ENCODE measurements at places on chromosomes 2 and 18.

DNA sequence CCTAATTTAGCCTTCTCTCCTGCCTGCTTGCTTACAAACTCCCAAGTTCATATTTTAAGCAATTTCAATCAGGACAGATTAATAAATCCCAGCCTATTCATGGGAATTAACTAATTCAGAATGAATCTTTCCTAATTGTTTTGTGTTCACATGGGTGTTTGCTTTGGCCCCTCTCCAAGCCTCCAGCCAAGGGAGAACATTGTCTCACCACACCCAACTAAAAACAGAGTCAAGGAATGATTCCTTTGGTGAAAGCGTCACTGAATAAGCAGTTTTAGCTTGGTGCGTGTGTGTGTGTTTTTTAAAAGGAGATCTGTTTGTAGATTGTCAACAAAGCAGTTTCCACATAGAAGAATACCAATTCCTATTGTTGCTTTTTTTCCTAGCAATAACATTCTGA, 43.0 kb upstream of the DSG1 start:
- DNase-seq = no peak

DNA sequence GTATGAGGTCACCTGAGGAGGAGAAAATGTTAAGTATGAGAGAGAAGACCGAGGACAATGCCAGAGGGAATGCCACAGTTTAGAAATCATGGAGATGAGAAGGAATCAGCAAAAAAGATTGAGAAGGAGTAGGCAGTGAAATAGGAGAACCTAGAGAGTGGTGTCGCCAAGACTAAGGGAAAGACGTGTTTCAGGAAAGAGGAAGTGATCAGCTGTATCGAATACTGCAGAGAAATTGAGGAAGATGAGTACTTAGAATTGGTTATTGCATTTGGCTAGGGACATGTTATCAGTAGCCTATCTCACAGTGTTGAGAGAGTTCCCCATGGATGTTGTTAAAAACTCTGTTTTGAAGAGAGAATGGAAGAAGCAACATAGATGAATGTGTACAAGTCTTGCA, 112.3 kb downstream of the GALNT1 start:
- DNase-seq = no peak

DNA sequence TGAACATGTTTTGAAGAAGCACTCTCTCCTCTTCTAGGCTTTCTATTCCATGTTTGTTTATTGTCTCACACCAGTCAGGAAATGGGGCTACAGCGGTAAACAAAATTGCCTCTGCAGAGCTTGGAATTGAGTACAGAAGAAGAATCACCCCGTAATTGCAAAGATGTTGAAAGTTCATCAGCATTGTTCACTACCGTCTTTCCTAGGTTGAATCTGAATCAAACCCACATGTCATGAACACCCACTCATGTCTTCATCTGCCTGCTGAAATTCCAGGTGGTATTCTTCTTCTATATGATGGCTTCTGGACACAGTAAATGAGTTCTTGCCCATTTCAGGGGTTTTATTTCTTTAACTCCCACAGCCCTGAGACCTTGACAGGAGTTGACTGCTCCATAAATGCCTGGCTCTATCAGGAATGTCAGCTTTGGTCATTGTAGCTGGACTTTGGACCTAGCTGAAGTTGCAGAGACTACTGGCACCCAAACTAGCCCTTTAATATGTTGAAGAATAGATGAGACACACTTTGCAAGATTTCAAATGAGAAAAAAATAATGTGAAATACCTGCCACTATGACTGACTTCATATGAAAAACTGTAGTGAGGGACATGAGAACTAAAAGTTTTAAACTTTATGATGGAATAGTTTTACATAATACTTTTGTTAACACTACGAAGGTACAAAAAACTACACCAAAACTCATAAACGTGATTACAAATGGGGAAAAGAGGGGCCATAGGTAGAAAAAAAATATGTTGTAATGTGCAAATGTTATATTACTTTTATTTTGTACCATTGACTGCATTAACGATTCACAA, 1235.3 kb upstream of the ZEB2 start:
- no peak for DNase-seq

- DNase-seq = no peak
These were observed 10.0 kb downstream of the TCF4 start for GRCh38 chr18:55577812-55578539.

DNA sequence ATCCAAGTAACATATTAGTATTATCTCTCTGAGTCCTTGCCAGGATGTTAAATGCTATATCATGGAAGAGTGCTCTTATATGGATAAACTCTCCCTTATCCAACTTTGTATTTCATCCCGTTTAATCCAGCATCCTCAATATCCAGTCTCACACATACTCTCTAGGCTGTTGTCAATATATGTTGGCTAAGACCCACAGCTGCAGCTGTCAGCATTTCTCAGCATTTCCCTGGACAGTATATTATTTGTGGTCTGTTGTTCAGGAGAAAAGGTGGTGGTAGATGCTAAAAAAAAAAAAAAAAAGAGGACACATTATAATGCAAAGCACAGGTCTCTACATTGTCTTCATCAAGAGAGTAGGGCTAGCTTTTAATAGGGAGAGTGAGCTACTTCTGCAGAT, 1368.0 kb upstream of the ZEB2 start:
- DNase-seq = no peak

DNA sequence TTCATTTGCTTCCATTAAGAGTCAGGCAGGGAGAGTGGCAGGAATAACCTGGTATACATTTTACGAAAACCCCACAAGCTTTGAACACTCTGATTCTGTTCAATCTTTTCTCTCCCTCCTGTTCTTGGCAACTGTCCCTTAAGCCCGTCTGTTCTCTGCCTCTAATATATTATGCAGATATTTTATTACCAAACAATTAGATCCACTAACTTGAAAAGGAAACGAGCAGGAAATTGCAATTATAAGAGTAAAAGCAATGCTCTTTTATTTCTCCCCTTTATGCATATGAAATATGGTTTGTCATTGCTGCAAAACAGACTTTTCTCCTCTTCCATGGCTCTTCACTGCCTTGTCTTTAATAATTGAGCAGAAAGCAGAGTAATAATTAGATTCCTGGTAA, 149.1 kb upstream of the CELF4 start:
- no peak for DNase-seq

DNA sequence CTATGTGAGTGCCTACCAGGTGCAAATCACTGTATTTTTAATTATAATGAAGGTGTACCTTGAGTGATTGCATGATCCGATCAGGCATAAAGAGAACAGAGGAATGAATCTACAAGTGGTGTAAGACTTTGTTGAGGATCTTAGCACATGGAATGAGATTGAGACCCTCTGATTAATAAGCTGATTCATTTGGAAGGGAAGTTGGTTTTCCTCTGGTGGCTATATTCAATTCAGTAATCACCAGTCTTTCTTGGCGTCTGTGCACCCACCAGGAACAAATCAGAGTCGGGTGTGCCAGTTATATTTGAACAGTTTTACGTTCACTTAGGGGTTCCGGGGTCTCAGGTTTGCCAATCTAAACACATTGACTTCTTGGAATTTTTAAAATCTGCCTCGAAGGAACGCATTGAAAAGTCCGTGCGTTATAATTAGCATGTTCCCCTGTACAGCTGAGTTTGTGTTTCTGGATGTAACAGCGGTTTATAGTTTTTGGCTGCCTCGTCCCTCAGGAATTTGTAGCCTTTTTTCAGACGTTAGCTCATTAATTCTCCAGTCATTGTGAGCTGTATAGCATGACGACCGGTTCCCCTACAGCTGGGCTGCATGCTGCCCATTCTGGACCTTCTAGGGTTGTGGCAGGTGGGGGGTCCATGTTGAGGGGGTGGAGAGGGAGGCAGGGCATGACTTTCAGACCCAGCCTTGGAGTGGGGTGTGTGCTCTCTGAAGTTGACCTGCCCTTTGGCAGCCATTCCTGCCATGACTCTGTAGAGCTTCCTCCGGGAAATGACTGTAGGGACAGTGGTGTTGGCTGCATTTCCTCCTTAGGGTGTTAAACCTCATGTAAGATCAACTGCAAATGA, 20.3 kb downstream of the MYO1B start:
- no peak for DNase-seq

- no peak for DNase-seq
These were observed 6.5 kb downstream of the RPIA start for GRCh38 chr2:88698027-88698413.

DNA sequence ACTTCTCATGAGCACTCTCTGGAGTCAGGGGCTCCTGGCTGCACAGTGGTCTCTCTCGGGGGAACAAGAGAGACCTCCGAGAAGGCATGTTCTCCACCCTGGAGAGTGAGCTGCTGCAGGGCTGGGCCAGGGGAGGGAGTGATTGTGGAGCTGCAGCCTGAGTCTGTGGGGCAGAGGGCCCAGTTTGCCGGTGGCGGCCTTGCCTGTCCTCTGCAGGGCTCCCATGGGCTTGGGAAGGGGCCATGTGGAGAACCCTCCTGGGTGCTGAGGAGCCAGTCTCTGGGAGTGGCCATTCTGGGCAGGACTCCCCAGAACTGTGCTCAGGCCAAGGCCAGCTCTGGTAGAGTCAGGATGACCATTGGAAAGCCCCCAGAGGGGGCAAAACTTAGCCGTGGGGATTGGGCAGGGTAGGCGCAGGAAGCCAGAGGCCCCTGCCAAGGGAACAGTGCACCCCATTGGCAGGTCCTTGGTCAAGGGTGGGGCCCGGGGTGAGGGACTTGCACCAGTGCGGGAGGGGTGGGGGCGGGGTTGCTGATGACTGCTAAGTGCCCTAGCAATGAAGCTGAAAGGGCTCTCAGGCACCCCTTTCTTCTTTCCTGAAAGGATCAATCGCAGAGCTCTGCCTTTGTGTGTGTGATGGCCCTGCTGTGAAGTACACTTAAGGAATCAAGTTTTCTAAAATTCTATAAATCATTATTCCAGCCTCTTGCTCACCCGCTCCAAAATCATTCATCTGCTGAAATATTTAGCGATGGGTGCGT, 69.7 kb upstream of the BOD1L2 start:
- DNase-seq = no peak

- no peak for DNase-seq
These were observed 49.8 kb upstream of the CABYR start for GRCh38 chr18:24089076-24089475.

DNA sequence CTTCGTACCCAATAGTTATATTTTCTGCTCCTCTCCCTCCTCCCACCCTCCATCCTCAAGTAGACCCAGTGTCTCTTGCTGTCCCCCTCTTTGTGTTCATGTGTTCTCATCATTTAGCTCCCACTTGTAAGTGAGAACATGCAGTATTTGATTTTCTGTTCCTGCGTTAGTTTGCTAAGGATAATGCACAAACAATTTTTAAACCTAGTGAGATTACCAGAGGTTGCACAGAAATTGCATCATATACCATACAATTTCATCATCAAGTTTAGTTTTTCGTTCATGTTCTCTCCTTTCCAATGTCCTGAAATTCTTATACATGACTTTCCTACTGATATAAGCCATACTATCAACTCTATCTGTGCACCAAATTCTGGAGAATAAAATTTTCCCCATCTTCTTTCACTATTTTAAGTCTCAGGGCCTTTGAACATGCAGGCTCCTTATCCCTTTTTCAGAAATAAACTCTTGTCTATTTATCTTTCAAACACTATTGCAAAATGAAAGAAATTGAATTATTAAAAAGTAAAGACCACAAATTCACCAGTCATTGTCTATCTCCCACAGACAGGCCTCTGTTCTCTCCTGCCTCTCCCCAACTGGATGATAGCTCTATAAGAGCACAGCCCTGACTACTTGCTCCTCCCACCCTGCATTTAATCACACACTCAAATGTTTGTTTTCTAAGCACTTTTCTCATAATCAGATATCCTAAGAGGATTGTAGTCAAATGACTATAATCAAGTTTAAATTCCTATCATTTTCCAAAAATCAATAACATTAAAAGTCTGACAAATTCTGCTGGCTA, 27.2 kb upstream of the B4GALT6 start:
- no peak for DNase-seq

DNA sequence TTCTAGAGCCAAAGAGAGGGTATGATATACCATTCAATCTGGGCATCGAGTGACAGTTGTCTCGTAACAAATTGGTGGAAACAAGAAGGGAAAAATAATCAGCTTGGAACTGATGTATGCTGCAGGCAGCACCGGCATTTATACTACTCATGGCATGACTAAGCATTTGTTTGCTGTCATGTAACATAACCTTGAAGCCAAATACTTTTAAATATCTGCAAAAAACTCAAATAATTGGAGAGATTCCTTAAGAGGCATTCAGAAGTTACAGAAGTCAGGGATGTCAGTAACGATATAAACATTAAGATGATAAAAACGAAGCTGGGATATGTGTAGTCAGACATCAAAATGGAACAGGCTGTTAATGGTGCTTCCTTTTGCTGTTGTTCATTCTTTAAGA, 157.3 kb upstream of the MMADHC start:
- DNase-seq = no peak

DNA sequence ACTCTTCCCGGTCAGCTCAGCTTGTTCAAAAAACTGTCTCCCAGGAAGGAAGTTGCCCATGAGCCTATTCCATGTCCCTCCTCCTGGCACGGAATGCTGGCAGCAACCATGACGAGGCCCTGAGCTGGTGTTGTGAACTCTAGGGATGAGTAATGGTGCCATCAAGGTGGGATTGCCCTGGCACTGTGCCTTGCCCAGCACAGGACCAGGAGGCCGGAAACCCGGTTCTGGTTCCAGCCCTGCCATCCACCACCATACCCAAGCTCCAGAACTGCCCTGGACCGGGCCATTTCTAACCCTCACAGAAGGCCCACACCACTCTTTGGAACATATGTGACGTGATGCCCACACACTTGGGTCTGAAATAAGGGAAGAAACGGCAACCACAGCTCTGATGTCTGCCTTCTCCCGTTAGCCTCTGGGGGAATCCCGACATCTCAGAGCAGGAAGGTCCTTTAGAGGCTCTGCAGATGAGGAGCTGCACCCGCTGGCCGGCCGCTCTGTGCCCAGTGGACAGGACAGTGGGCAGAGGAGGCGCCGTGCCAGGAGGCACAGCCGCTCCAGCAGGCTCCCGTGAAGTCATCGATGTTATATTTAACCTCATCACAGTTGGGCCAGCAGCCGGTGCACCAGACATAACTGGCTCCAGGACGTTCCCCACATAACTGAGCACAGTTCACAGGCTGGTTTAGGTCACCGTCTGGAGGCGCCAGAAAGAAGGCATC, 462.1 kb upstream of the ID2 start:
- no peak for DNase-seq

GRCh38 chr2:237341872-237342271, 72.1 kb downstream of the COL6A3 start:
- DNase-seq = peak; percentile 68

DNA sequence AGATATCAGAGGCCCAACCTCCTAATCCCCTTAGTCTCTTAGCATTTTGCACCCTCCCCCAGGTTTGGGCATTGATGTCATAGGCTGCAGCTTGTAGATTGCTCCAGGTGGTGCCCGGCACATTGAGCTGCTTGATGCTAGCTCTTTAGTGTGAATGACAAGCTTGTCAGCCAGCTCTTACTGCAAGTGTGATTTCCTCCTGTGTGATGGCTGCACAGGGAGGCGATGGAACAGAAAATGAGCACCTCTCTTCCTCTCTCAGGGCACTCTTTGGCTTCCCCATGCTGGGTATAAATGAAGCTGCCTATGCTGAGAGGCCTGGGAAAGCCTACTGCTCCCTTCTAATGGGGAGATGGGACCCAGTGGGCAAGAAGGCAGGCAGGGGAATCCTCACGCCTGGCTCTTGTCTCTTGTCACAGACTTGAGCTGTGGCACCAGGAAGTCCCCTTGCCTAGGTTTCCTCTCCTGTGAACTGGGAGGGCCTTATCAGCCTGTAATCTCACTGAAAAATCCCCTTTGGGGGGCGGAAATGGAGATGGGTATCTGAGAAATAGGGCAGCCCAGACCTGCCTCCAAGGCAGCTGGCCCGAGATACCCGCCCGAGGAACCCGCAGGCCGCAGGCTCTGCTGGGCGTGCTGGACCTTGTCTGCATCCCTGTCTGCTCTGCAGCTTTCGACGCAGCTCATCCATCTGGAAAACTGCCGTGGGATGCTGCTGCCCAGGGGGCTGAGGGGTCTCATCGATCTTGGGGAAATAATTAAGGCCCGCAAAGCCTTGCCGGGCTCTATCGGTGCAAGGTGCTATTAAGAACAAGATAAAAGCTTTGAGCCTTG, 163.5 kb upstream of the CXCR4 start:
- DNase-seq = no peak
